Fibroblast of the aortic adventitia (primary cell): ENCODE measurements at places on chromosomes 3 and 15. TPM values are rescaled to one million over a fixed set of nuclear protein-coding genes. Genes with fewer than 3 reads are reported as not detected.

- DNase-seq = no peak
Observed at GRCh38 chr3:11464356-11464755, 179.4 kb downstream of the VGLL4 start.

GRCh38 chr3:40451551-40451950 is 5.6 kb upstream of the RPL14 start:
- no peak for DNase-seq

- no peak for DNase-seq
Observed at GRCh38 chr15:72233769-72234168, 2.8 kb upstream of the PKM start.

DNA sequence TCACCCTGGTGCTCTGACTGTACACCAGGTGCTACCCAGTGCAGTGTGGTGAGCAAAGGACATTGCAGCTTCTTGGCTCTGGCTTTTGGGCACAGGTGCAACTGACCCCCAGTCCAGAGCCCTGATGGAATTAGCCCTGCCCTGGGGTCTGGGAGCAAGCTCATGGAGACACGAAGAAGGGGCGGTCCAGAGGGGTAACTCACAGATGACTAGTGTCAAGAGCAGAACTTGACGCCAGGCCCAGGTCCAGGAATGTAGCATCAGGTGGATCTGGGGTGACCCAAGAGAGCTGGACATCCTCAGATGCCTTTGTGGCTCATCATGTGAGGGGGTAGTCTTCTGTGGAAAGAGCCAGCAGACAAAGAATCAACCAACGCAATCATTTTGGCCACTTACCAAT is 88.9 kb downstream of the ASB7 start:
- no peak for DNase-seq

DNA sequence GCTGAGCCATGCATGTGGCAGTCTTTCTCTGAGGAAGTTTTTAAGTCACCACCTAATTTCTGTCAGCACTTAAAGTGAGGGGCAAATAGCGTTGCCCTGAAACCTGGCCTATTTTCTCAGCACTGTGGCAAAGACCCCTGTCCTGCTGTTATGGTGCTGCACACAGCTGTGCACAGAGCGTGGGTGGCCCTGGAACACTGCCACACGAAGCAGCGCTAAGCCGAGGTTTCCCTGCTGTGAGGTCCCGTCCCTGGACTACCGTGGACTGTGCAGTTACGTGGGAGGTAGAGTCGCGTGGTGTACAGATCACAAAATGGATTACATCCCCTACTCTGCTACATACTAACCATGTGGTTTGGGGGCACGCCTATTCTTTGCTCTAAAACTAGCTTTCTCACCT is 101.6 kb upstream of the NR2E3 start:
- no peak for DNase-seq

GRCh38 chr15:62564886-62565633 is 400.0 kb upstream of the C2CD4B start:
- DNase-seq = no peak

DNA sequence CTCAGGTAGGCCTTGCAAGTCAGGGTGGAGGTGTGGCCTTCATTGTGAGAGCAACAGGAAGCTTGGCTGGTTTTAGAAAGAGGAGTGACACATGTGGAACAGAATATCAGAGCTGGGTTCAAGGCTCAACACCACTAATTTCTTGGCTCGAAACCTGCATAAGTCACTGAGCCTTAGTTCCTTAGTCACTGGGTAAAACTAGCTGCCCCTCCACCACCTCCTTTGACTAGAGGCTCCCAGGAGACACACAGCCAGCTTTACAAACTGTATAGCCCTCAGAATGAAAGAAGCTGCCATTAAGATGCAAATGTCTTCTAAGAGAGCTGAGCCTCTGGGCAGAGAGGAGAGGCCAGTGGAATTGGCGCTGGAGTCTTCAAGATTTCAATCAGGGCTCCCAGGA is 67.7 kb downstream of the CERS3 start:
- DNase-seq = no peak

DNA sequence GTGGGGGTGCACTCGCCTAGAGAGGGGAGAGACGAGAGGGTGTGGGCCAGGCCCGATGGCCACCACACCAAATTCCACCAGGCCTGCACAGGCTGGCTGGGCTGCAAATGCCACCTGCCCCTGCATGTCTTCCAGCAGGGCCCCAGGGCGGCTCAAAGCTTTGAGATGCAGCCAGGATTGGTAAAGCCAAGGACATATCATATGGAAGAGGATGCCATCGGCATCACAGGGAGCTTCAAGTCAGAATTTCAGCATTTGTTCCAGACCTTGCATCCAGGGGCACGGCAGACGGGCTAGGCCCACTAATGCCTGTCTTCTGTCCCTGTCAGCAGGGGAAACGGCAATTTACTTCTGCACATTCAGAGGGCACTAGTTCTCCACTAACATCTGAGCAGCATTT is 97.8 kb downstream of the NUP210 start:
- no peak for DNase-seq

- peak; percentile 30 for DNase-seq
Observed at GRCh38 chr15:55796321-55796965, 53.5 kb upstream of the PRTG start.

GRCh38 chr3:111667621-111668239 is 72.6 kb upstream of the ZBED2 start:
- DNase-seq = peak; percentile 63

The CYP8B1 gene
- not detected in 2 replicates for total RNA-seq

The PLXND1 gene
- total RNA-seq = 31.4 and 76.3 TPM in 2 replicates

The ZKSCAN7 gene
- total RNA-seq = 3.5 and 5.0 TPM in 2 replicates

The GOLGA8T gene
- total RNA-seq = not detected in 2 replicates

The SLC28A2 gene
- total RNA-seq = not detected in 2 replicates
